ENCODE measurements at places on chromosomes 16 and 17.

- DNase-seq = no peak
Observed at GRCh38 chr17:71217769-71218168, 903.1 kb upstream of the SOX9 start.

DNA sequence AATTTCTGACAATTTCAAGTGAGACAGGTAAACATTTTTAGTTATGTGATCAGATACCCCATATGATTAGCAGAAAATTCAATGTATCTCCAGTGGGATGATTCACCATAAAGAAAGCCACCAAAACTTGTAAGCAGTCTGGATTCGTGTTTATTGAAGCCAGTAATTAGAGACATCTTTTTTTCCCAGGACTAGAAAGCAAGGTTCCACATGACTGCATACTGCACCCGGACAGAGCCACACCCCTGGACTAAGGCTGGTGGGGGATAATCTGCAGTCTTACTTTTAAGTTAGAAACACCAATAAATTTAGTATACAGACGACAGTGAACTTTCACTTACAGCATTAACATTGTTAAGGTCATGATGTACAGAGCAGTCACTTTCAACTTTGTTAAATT is 24.2 kb upstream of the CMTM4 start:
- no peak for DNase-seq

DNA sequence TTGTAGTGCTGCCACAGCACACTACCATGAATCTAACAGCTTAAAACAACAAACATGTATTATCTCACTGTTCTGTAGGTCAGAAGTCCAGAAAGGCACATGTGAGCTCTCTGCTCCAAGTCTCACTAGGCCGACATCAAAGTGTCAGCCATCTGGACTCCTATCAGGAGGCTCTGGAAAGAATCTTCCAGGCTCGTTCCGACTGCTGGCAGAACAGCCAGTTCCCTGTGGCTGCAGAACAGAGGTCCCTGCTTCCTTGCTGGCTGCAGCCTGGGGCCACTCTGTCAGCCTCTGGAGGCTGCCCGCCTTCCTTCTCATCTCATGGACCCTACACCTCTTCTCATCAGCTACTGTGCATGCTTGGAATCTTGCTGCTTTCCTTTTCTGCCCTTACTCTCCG is 168.9 kb downstream of the CBLN1 start:
- DNase-seq = no peak

DNA sequence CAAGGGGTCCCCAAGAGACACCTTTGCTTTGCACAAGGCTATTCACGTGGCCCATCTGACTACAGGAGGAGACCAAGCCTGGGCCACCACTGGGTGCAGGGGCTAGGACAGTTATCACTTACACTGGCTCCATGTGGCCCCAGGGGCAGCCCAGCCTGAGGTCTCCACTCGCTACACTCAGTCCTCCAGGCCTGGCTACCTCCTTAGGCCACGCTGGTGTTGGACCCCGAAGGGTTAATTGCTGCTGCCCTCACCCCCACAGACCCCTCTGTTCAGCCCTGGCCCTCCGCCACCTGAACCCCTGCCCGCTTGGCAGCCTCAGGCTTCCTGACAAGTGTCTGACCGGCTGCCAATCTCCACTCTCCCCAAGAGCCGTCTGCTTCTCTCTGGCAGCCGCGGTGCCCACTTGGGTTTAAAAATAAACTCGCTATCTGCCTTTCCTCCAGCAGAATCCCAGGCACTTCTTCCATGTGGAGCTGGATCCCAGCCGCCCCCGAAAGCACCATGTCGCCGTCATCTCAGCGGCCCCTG is 27.8 kb downstream of the ADAM11 start:
- no peak for DNase-seq

- DNase-seq = no peak
Observed at GRCh38 chr17:47095268-47095667, 93.8 kb downstream of the CDC27 start.

GRCh38 chr16:53692146-53692545 is 11.5 kb downstream of the RPGRIP1L start:
- no peak for DNase-seq

- no peak for DNase-seq
Observed at GRCh38 chr16:80586476-80586875, 45.7 kb downstream of the DYNLRB2 start.

DNA sequence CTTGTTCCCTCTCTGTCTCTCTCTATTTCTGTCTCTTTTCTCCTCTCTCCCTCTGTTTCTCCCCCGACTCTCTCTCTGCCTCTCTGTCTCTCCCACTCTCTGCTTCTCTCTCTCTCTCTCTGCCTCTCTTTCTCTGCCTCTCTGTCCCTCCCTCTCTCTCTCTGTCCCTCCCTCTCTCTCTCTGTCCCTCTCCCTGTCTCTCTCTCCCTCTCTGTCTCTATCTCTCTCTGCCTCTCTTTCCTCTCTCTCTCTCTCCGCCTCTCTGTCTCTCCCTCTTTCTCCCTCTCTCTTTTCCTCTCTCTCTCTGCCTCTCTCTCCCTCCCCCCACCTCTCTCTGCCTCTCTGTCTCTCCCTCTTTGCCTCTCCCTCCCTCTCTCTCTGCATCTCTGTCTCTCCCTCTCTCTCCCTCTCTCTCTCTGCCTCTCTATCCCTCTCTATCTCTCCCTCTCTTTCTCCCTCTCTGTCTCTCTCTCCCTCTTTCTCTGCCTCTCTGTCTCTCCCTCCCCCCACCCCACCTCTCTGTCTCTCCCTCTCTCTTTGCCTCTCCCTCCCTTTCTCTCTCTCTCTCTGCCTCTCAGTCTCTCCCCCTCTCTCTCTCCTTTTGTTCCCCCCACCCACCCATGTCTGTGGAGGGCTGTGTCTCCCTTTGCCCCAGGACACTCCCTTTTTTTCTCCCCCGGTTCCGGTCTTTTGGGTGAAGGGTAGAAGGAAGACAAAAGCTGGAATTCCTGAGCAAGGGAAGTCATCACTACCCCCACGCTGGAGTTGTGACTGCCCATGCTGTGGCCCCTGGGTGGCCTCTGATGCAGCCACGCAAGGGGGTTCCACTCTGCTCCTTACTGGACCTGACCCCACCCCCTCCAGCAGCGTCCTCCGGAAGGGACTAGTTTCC is 27.1 kb upstream of the MGAT5B start:
- no peak for DNase-seq

DNA sequence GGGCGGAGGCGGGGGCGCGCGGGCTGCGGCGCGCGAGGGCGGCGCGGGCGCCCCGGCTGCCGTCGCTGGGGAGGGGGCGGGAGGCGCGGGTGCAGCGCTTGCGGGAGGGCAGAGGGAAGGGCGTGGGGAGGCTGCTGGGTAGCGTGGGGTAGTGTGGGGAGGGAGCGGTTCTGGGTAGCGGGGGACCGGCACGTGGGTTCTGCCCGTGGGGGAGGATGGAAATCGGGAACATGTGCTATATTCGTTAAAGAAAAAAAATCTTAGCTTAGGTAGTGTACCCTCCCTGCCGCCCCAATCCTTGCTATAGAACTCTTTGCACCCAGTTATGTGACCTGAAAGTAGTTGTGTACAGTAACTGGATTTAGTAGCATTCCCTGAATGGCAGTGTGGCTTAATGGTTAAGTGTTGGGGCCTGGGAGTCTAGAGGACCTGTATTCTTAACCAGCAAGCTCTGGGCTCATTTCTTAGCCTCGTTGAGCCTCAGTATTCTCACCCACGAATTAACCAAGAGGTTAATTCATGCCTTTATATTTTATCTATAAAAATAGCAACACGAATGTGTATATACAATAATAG is 646 bp downstream of the RABEP1 start:
- DNase-seq = no peak

- no peak for DNase-seq
Observed at GRCh38 chr17:48128400-48128799, 20.8 kb downstream of the SNX11 start.

- no peak for DNase-seq
Observed at GRCh38 chr17:42131981-42132432, 9.4 kb downstream of the HSPB9 start.

DNA sequence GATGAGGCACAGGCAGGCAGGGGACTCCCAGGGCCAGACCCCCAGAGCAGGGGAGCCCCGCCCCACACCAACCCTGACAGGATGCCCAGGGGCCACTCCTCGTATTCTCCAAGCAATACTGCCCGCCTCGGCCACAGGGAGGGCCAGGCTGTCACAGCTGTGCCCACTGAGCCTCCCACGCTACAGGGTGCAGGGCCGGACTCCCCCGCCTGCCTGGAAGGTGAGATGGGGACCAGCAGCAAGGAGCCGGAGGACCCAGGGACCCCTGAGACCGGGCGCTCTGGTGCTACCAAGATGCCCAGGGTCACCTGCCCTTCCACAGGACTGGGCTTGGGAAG is 18.8 kb upstream of the ZFPM1 start:
- no peak for DNase-seq

DNA sequence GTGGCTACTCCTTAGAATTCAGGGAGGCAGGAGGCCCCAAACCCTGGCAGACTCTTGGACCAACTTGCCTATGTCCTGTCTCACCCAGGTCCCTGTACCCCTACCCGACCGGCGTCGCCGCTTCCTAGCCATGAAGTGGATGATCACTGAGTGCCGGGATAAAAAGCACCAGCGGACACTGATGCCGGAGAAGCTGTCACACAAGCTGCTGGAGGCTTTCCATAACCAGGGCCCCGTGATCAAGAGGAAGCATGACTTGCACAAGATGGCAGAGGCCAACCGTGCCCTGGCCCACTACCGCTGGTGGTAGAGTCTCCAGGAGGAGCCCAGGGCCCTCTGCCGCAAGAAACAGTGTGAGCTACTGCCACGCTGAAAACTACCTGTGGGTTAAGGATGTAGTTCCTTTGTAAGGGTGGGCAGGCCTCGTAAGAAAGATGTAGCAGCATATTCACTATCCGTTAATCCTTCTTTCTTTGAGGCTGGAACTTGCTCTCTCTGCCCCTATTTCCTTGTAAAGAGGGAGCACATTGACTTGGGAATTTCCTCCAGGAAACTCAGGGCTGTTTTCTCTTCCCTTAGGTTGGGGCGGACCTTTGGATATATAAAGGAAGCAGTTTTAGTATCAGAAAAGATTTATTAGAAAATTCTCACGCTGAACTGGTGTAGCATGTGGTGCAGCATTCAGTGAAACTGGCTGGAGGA is 4.1 kb downstream of the MRPS7 start:
- no peak for DNase-seq

DNA sequence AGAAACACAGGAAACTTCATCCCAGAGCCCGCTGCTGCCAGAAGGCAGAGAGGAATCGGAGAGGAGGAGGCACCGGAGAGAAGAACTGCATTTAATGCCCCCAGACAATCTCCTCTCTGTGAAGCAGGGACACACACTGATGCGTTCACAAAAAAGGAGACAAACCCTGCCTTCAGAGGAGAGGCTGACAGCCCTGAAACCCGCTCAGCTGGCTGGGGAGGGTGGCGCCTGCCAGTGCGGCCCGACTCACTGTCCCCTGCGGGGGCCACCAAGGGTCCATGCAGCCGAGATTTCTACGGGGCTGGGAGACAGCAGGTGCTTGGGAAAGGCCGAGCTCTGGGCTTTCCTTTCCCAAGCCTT is 21.9 kb upstream of the CACNG1 start:
- no peak for DNase-seq

DNA sequence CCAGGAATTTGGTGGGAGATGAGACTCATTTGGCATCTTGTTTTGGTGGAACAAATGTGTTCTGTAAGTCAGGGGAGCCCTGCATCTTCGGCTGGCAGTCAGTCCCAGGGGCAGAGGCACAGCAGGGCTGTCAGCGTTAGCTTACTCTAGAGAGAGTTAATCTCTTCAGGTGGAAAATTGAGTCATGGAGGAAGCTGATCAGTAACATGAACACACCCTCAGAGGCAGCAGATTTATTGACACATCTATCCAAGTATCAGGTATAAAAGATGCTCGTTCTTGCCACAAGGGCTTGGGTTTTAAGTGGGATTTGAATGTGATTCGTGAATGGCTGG is 55.2 kb downstream of the EPN2 start:
- no peak for DNase-seq

DNA sequence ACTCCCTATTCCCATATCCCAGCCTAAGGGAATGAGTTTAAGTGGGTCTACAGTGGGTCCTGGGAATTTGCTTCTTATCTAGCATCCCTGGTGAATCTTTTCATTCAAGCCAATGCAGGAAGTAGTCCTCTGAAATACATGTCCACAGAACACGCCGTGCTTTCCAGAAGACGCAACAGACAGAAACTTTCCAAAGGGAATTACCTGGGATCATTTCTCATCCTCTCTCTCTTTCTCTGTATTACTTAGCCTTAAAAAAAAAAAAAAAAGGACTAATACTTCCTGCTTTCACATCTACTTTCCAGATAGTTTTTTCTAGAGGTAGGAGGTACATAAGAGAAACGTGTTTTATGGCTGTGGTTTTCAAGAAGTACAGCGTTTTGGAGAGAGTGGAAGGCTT is 499.0 kb downstream of the MAF start:
- no peak for DNase-seq

DNA sequence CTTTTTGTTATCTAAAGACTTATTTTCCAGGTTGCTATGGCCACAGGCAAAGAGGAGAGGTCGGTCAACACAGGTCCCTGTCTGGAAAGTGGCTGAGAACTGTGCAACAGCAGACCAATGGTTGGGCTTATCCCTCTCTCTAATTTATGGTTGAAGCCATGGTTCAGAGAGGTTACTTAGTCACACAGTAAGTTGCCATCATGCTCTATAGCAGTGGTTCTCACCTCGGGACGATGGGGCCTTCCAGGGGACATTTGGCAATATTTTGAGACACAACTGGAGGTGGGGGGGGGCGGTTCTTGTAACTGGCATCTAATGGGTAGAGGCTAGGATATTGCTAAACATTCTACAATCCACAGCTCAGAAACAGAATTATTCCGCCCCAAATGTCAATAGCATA is 842 bp upstream of the LDAF1 start:
- DNase-seq = no peak

GRCh38 chr16:68265078-68265920 is 973 bp downstream of the SLC7A6 start:
- DNase-seq = no peak

- DNase-seq = no peak
Observed at GRCh38 chr17:57092779-57093178, 7.7 kb downstream of the AKAP1 start.

DNA sequence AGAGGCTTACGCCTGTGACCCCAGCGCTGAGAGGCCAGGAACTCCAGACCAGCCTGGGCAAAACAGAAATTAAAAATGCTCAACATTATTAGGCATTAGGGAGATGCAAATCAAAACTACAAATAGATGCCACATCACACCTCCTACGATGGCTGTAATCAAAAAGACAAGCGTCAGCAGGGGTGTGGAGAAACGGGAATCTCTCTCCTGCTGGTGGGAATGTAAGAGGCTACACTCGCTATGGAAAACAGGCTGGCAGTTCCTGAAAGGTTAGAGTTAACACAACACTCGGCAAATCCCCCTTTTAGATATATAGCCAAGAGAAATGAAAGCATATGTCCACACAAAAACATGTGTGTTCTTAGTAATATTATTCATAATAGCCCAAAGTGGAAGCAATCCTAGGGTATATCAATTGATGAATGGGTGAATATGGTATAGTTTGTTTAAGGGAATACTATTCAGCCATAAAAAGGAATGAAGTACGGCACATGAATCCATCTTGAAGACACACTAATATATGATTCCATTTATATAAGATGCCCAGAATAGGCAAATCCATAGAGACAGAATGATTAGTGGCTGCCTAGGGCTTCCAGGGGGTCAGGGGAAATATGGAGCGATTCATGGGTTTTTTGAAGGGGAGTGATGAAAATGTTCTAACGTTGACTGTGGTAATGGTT is 1.8 kb upstream of the NPRL3 start:
- DNase-seq = no peak

Data from activated CD8-positive, alpha-beta memory T cell treated with anti-CD3 and anti-CD28 coated beads for 48 hours (primary cell).